Tibial artery (tissue), 4 donors: ENCODE measurements at places on chromosomes 12 and 14.

DNA sequence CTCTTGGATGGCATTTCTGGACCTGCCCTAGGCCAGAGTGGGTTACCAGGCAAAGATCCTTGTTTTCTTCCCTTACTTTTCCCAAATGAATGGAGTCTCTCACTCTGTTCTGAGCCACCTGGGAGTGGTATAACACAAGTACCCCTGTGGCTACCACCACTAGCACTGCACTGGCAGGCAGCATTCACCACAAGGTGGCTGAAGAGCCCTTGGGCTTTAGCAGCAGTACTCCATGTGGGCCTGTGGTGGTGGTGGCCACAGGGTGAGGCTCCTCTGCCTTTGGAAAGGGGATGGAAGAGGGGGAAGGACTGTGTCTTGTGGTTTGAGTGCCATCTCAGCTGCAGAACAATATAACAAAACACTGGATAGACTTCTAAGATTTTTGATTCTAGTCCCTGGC lies 38.1 kb upstream of the LMNTD1 start:
- DNase-seq, result no peak

- no peak for DNase-seq
Observed at GRCh38 chr12:3272958-3273357, 195.8 kb downstream of the TSPAN9 start.

DNA sequence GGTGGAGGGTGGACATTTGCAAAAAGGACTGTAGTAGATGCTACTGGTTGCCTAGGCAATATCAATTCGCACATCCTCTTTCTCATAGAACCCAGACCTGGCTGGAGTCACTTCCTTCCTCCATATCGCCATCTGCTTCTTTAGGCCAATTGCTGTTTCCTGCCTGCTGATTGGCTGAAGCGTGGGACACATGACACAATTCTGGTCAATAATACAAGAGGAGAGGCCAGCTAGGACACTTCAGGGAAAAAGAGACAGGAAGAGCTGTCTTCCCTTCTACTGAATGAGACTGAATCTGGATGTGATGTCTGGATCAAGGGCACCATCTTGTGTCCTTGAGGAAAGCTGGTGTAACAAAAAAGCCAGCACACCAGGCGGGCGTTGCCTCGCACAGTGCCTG lies 53.8 kb downstream of the TRPV4 start:
- no peak for DNase-seq

DNA sequence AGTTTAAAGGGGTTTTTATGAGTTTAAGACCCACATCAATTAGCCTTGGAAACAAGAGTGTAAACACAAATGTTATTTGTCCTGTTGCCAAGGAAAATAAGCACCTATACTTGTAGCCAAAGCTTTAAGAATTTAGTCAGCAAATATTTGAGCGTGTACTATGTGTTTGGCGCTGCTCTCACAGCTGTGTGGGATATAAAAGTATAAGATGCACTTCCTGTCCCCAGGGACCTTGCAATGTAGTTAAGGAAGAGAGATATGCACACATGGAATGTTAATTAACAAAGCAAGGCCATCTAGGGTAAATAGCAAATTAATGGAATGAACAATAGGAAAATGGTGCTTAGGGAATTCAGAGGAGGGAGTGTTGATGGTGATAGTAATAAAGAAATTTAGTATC lies 134.9 kb upstream of the SRRM4 start:
- DNase-seq, result no peak
